ENCODE measurements at places on chromosomes 12 and 14.

GRCh38 chr12:71524626-71525025, 85.0 kb downstream of the LGR5 start:
- DNase-seq = no peak

- no peak for DNase-seq
Measured at GRCh38 chr14:93976477-93977057, at the start of gene ASB2. ASB2 (minus strand) TSS chr14:93976570; CDS start chr14:93964539, 12,031 bp downstream.

DNA sequence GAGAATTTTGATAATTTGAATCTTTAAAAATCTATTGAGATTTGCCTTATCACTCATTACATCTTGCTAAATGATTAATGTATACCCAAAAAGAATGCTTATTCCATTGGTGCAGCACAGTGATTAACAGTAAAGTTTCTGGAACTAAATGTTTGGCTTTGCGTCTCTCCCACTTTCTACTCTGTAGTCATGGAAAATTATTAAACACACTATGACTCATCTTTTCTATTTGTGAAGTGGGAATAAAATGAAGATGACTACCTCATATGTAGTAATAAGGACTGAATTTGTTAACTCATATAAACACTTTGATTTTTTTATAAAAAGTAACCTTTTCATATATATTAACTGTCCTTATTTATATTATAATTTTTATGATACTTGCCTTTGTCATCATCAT, 118.1 kb downstream of the RERGL start:
- no peak for DNase-seq

GRCh38 chr14:85978582-85979250, 448.8 kb downstream of the FLRT2 start:
- no peak for DNase-seq

- DNase-seq = no peak
Measured at GRCh38 chr12:12467264-12467663, 95.4 kb downstream of the DUSP16 start.

All from naive thymus-derived CD8-positive, alpha-beta T cell (primary cell).